ENCODE measurements at places on chromosomes 12 and 14.

DNA sequence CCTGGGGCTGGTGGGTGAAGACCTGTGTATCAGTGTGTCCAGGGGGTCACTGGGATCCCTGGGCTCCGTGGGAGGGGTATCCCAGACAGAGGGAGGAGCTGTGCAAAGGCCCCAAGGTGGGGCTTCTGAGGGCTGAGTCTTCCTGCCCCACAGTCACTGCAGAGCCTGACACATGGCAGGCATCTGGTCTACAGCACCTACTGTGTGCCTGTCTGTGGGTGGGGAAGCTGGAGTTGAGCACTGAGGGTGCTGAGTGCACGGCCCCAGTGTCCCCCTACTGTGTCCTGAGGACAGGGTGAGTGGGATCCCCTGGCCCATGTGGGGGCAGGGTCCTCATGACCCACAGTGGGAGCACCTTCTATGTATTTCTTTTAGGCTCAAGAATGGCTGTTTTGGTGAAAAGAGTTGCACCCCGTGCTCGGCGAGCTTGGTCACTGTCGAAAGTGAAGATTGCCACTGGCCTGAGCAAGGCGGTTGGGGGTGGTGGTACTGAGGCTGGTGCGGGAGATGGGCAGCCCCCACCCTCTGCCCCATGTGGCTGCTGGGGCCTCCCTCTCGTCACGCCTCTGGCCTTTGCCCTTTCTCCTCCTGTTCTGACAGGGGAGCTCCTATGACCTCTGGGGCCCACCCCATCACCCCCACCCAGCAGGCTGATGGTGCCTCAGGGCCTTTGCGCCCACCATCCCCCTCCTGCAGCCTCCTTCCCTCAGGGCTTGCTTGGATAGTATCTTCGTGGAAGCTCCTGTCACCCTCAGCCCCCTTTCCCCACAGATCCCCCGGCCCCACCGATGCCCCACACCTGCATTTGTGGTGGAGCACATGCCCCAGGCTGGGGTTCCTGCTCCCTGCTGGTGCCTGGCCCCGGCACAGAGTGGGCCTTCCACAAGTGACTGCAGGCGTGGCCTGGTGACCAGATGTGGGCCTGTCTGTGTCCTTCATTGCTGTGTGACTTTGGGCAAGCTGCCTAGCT is 55.8 kb downstream of the BEGAIN start:
- DNase-seq, result no peak

GRCh38 chr14:94650444-94650775 is 38.2 kb downstream of the SERPINA3 start:
- DNase-seq, result no peak

GRCh38 chr14:65222440-65222858 is 120.1 kb upstream of the MAX start:
- DNase-seq, result peak; percentile 45

- no peak for DNase-seq
These were observed 200.4 kb upstream of the SYT10 start for GRCh38 chr12:33639975-33640374.

DNA sequence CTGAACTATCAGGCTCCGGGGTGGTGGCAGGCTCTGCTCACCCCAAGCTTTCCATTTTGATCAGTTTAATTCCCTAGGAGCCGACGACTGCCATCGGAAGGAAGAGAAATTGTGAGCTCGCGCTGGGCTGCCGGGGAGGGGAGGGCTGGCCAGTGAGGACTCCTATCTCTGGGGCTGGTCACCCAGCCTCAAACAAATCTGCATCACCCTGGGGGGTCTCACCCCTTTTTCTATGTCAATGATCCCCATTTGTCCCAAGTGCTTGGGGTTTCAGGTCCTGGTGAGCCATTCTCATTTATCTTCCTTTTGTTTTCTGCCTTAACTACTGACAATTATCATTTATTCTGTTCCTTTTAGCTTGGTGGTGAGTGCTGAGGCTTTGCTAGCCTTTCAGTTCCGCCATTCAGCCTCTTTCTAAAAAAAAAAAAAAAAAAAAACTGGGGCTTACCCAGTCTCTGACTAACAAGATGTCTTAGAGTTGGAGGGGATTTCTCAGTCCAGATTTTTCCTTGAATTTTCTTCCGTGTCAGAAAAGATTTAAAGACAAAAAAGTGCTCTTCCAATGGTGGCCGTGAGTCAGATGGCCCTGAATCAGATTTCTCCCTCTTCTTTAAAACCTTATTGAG is 22.8 kb upstream of the USP44 start:
- no peak for DNase-seq

- peak; percentile 34 for DNase-seq
These were observed 304.8 kb upstream of the OR4E1 start for GRCh38 chr14:21978184-21978998.

- peak; percentile 5 for DNase-seq
These were observed 181.6 kb upstream of the LMNTD1 start for GRCh38 chr12:25734529-25735180.

- no peak for DNase-seq
These were observed 25.8 kb upstream of the ACTN1 start for GRCh38 chr14:69004731-69005431.

- peak; percentile 83 for DNase-seq
These were observed at the start of gene CFAP73 for GRCh38 chr12:113149361-113150150. CFAP73 (plus strand) TSS chr12:113149724; CDS start chr12:113149858, 134 bp downstream.

- peak; percentile 59 for DNase-seq
These were observed 46.0 kb downstream of the MYO1H start for GRCh38 chr12:109393437-109394345.

All from RPMI8226 (cell line).